ENCODE measurements at places on chromosomes 11 and 22. TPM values are rescaled to one million over a fixed set of nuclear protein-coding genes. Genes with fewer than 3 reads are reported as not detected.

The SYCE3 gene
- total RNA-seq = 7.2 TPM

The CEND1 gene
- total RNA-seq = 4.9 TPM

The NCR3LG1 gene
- total RNA-seq = 1.5 TPM

The DAGLA gene
- total RNA-seq = 1.0 TPM

The SLC25A45 gene
- 4.4 TPM for total RNA-seq

The NRGN gene
- 3.3 TPM for total RNA-seq

The MIOX gene
- not detected for total RNA-seq

The C22orf42 gene
- total RNA-seq = 0.55 TPM

GRCh38 chr11:83568516-83568915, 282.3 kb upstream of the CCDC90B start:
- H3K4me1 ChIP-seq = no peaks in the 10 kb centered on the region
- DNase-seq = no peak
- no peak overlapping the region for H3K4me3 ChIP-seq
- no peaks in the 10 kb centered on the region for H3K36me3 ChIP-seq
- H3K27ac ChIP-seq = no peak overlapping the region

- DNase-seq = no peak
- H3K27ac ChIP-seq = no peak overlapping the region
- H3K4me3 ChIP-seq = no peak overlapping the region
- H3K4me1 ChIP-seq = no peaks in the 10 kb centered on the region
- no peaks in the 10 kb centered on the region for H3K27me3 ChIP-seq
These were observed 115.5 kb downstream of the TEAD1 start for GRCh38 chr11:12789596-12790215.

DNA sequence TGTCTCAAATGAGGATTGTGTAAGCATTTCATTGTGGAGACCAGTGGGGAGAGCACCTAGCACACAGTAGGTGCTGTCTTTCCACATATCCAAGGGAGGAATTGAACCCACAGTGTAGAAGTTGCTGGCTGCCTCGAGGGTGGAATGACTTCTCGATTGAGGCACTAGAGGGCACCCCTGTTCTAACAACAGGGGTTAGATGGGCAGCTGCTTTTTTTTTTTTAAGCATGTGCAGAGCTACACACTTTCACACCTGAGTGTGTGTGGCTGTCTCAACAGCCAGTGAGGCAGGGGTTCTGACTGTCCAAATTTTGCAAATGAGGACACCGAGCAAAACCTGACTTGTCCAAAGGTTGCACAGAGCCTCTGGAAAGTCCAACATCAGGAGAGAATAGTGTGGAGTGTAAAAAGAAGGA, 118.2 kb upstream of the CRYBB3 start:
- DNase-seq = no peak
- no peaks in the 10 kb centered on the region for H3K27me3 ChIP-seq
- no peaks in the 10 kb centered on the region for H3K36me3 ChIP-seq
- no peaks in the 10 kb centered on the region for H3K4me1 ChIP-seq
- H3K27ac ChIP-seq = no peak overlapping the region

DNA sequence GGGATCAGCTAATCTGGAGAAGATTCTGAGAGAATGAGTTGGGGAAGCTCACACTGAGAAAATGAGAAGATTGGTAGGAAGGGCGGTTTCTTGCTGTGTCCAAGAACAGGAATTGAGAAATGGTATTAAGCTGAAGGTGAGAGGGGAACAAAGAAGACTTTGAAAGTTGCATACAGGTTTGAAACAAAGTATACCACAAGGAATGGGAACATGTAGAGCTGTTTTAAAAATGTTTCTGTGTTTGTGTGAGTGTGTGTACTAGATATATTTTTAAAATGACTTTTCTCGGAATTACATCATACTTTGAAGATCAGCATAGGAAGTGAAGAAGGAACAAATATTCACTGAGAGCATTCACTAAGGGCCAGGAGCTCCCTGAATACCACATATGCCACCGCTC, 24.4 kb upstream of the IZUMO1R start:
- H3K27ac ChIP-seq = no peak overlapping the region
- no peak for DNase-seq
- H3K27me3 ChIP-seq = no peaks in the 10 kb centered on the region
- H3K36me3 ChIP-seq = no peaks in the 10 kb centered on the region
- H3K4me3 ChIP-seq = no peak overlapping the region
- no peaks in the 10 kb centered on the region for H3K4me1 ChIP-seq

GRCh38 chr11:76269661-76270261, 63.5 kb upstream of the WNT11 start:
- no peak overlapping the region for H3K4me3 ChIP-seq
- no peaks in the 10 kb centered on the region for H3K36me3 ChIP-seq
- H3K4me1 ChIP-seq = peaks cover 7% of the 10 kb centered on the region
- H3K27ac ChIP-seq = no peak overlapping the region

GRCh38 chr11:59918987-59919589, 19.1 kb upstream of the OOSP1 start:
- no peaks in the 10 kb centered on the region for H3K27me3 ChIP-seq
- no peaks in the 10 kb centered on the region for H3K36me3 ChIP-seq
- no peaks in the 10 kb centered on the region for H3K4me1 ChIP-seq
- no peak overlapping the region for H3K4me3 ChIP-seq
- no peak overlapping the region for H3K27ac ChIP-seq

DNA sequence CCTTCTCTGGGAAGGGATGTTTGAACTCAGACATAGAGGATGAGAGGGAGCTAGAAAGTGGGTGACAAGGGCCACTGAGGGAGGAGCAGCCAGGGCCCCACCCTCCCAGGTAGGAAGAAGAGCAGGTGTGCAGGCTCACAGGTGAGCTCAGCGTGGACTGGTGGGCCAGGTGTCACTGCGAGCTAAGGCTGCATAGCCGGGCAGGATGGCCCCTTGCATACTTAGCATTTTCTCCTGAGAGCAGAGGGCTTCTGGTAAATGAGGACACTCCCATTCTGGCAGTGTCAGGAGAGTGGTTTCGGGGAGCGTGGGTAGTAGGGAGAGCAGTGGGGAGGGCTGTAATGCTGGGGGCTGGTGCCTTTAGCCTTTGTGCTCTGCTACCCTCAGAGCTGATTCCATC, 843.4 kb downstream of the TBC1D22A start:
- H3K27me3 ChIP-seq = no peaks in the 10 kb centered on the region
- no peak overlapping the region for H3K27ac ChIP-seq
- H3K4me3 ChIP-seq = no peak overlapping the region
- H3K36me3 ChIP-seq = no peaks in the 10 kb centered on the region
- DNase-seq = no peak
- no peaks in the 10 kb centered on the region for H3K4me1 ChIP-seq

DNA sequence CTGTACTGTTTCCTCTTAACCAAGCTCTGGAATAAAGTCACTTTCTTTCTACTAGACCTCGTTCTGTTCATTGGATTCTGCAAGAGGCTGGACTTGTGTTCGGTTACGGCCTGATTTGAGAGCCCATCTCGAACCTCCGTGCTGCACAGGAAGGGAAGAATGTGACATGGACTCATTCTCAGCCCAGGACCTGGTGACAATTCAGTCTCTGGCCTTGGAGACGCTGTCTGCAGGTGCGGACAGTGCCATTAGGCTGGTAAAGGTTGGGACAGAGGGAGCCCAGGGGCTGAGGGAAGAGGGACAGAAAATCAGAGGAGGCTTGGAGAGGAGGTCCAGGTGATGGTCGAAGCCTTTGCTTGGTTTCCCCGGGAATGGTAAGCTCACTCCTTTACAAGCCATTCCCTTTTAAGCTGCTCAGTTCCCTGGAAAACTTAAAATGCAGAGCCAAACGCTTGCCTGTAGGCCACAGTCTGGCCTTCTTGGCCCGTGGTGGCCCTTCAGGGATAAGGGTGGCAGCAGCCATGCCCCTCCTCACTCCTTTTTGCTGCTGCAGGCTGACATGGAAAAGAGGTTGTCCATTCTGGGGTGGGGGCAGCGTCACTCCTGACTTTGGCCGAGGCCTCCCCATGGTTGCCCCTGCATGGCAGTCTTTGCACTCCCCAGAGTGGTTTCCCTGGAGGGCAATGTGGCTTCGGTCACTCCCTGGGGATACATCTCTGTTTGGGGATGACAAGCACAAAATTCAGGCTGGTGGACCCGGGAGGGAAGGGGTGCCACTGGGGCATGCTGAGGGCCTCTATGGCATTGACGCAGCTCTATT, 52.3 kb downstream of the SHISAL1 start:
- H3K4me3 ChIP-seq = no peak overlapping the region
- peak; percentile 7 for DNase-seq
- no peak overlapping the region for H3K27ac ChIP-seq
- no peaks in the 10 kb centered on the region for H3K27me3 ChIP-seq

GRCh38 chr11:111944651-111945051, 7.5 kb downstream of the DIXDC1 start:
- no peaks in the 10 kb centered on the region for H3K27me3 ChIP-seq
- peaks cover 28% of the 10 kb centered on the region for H3K4me1 ChIP-seq
- peak overlapping the region; percentile 43 for H3K27ac ChIP-seq
- DNase-seq = no peak

GRCh38 chr11:131327421-131327820, 43.0 kb upstream of the NTM start:
- H3K4me3 ChIP-seq = no peak overlapping the region
- H3K27me3 ChIP-seq = no peaks in the 10 kb centered on the region
- no peak for DNase-seq
- no peaks in the 10 kb centered on the region for H3K4me1 ChIP-seq

GRCh38 chr22:20546541-20546950, 39.1 kb downstream of the MED15 start:
- H3K36me3 ChIP-seq = no peaks in the 10 kb centered on the region
- no peak overlapping the region for H3K4me3 ChIP-seq
- DNase-seq = no peak
- no peaks in the 10 kb centered on the region for H3K27me3 ChIP-seq
- peaks cover 45% of the 10 kb centered on the region for H3K4me1 ChIP-seq

DNA sequence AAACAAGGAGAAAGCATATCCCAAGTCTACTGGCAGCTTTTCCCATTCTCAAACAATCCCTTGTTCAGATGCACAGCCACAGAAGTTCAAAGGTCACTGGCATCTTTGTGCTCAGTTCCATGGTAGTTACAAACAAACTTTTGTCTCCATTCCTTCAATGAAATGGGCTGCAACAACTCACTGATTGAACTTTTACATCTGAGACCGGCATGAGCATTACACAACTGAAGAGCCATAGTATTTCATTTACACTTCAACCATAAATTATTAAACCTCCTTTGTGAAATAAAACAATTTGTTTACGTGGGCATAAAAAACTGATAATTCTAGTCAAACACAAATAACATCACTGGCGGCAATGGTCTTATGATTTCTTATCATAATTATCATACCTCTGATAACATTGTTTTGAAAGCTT, 67.8 kb upstream of the ARHGAP32 start:
- DNase-seq = no peak
- no peaks in the 10 kb centered on the region for H3K36me3 ChIP-seq
- H3K4me3 ChIP-seq = no peak overlapping the region
- H3K27ac ChIP-seq = no peak overlapping the region
- no peaks in the 10 kb centered on the region for H3K27me3 ChIP-seq

DNA sequence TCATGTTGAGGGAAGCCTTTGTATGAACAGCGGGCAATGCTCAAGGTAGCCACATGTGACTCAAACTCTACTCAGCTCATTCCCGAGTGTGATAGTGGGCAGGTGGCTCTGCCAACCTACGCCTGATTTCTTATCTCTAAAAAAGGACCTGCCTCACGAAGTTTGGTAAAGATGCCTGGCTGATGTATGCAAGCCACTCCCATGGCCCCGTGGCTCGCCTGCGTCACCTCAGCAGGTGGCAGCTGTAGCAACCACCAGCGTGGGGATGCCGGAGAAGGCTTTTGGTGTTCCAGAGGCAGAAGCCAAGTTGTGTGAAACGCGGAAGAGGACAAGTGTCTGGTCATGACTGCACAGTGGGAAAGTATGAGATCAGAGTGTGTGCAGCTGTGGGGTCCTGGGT, 5.4 kb downstream of the FADS2 start:
- H3K4me1 ChIP-seq = peaks cover 68% of the 10 kb centered on the region
- no peak for DNase-seq
- no peak overlapping the region for H3K4me3 ChIP-seq
- no peaks in the 10 kb centered on the region for H3K27me3 ChIP-seq

DNA sequence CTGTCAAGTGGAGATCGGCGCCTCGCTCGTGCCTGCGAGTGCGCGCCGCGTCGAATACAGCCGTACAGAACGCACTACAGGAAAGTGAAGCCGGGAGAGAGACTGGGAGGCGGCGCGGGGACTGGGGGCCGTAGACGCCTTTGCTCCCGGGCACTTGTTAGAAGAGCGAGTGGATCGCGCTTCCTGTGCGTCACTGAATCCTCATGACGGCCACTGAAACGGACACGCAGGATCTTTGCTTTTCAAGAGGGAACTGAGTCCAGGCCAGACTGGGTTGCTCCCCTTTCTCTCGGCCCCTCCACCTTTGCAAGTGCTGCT, 314 bp downstream of the RIC8A start:
- H3K27ac ChIP-seq = peak overlapping the region; percentile 99
- peaks cover 60% of the 10 kb centered on the region for H3K36me3 ChIP-seq
- H3K4me3 ChIP-seq = peak overlapping the region; percentile 36
- DNase-seq = peak; percentile 60
- no peaks in the 10 kb centered on the region for H3K27me3 ChIP-seq

DNA sequence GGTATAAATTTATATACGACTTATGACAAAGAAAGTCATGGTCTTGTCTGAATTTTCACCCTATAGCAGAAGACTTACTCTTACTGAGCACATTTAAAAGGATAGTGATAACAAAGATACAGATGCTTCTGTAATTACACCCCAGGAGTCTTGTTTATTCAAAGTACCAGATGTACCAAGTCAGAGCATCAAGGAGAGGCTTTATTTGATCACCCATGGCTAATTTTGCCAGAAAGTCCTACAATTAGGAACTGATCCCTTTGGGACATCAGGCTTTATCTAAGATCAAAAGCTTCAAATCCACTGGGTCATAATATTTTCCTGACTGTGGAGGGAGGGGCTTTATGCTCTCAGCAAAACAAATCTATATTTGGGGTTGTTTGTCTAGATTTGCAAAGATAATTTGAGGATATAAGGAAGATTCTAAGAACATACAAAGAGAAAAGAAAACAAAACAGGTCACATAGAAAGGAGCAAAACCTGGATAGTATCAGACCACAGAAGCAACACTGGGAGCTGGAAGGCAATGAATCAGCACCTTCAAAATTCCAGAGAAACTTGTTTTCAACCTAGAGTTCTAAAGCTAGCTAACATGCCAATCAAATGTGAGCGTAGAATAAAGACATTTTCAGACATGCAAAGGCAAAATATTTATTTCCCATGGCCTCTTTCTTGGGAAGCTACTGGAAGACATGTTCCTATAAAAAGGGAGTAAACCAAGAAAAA, 124.8 kb upstream of the CSNK2A3 start:
- no peak for DNase-seq
- no peaks in the 10 kb centered on the region for H3K36me3 ChIP-seq
- no peaks in the 10 kb centered on the region for H3K4me1 ChIP-seq
- no peaks in the 10 kb centered on the region for H3K27me3 ChIP-seq
- H3K4me3 ChIP-seq = no peak overlapping the region

GRCh38 chr11:129023968-129024676, 81.5 kb upstream of the TP53AIP1 start:
- no peaks in the 10 kb centered on the region for H3K36me3 ChIP-seq
- H3K4me3 ChIP-seq = no peak overlapping the region
- H3K4me1 ChIP-seq = peaks cover 21% of the 10 kb centered on the region
- H3K27me3 ChIP-seq = no peaks in the 10 kb centered on the region
- no peak for DNase-seq

DNA sequence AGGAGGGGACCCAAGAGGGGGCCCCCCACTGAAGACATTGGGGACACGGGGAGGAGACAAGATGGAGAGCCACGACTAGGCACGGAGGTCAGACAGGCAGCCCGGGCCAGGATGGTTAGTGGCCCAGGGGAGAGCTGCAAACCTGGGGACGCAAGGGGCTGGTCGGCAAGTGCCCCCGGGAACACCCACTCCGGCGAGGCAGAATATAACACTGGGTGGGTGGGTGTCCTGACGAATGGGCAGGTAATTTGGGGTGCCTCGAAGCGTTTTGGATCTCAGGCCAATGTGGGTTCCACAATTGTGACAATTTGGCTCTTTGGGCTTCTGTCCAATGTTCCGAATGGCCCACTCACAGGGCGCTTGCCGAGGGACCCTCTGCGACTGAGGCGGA, 9.9 kb downstream of the IGF2 start:
- no peaks in the 10 kb centered on the region for H3K36me3 ChIP-seq
- DNase-seq = no peak
- no peaks in the 10 kb centered on the region for H3K4me1 ChIP-seq
- no peak overlapping the region for H3K27ac ChIP-seq
